ENCODE measurements at places on chromosomes 7 and 10.

DNA sequence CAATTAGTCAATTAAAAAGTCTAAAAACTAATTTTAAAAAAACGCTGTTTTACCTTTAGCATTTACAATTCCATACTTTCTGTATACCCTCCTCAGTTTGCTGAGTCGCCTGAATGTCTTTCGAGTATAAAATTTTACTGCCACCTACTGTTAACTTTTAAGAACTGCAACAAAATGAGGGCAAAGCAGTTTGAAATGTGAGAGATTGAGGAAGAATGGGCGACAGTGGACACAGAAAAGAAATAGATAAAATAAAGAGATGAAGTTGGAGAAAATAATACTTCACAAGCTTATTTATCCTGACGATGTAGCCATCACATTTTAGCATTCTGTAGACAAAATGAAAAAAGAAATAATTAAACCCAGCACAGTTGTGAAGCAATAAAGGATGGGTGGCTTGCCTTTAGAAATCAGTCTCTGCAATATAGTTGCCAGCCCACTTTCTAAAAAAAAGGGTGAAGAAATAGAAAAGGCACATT, 110.8 kb upstream of the PTN start:
- no peaks in the 10 kb centered on the region for H3K36me3 ChIP-seq
- no peak overlapping the region for H3K4me3 ChIP-seq
- H3K27me3 ChIP-seq, result no peaks in the 10 kb centered on the region
- peak; percentile 48 for DNase-seq
- no peaks in the 10 kb centered on the region for H3K4me1 ChIP-seq

DNA sequence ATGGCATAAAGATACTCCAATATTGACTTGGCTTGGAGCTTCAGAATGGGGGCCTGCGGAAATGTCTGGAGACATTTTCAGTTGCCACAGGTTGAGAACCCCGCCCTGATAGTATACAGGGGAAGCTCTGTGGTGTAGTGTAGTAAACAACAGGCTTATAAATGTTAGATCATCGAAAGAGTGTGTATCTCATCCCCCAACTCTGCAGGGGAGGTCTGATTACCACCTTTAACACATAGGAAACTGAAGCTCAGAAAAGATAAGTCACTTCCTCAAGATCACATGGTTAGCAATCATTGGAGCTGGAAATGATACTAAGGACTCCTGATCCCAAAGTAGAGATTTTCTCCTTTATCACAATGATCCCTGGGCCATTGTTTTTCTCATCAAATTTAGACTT, 144.5 kb upstream of the BMPER start:
- no peak overlapping the region for H3K27ac ChIP-seq
- H3K4me1 ChIP-seq, result no peaks in the 10 kb centered on the region
- H3K27me3 ChIP-seq, result no peaks in the 10 kb centered on the region
- no peaks in the 10 kb centered on the region for H3K36me3 ChIP-seq
- DNase-seq, result no peak

DNA sequence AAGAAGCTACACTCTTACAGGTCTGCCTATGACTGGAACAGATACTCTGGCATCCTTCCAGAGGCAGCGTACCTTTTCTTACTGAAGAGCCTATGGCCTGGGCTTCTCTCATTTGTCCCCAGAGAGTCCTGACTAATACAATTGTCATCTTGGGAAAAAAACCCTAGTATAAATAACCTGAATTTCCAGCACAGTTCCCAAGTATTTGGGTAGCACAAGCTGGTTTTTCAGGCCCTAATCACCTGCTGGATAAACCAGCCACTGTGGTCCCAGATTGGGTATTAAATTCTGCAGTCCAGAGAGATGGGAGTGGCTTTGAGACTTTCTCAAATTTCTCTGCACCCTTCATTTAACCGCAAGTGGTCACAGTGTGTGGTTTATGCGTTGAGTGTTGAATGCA, 186.8 kb upstream of the NEBL start:
- H3K27me3 ChIP-seq, result no peaks in the 10 kb centered on the region
- no peak overlapping the region for H3K27ac ChIP-seq
- H3K36me3 ChIP-seq, result no peaks in the 10 kb centered on the region
- H3K4me1 ChIP-seq, result peaks cover 3% of the 10 kb centered on the region
- H3K4me3 ChIP-seq, result no peak overlapping the region

DNA sequence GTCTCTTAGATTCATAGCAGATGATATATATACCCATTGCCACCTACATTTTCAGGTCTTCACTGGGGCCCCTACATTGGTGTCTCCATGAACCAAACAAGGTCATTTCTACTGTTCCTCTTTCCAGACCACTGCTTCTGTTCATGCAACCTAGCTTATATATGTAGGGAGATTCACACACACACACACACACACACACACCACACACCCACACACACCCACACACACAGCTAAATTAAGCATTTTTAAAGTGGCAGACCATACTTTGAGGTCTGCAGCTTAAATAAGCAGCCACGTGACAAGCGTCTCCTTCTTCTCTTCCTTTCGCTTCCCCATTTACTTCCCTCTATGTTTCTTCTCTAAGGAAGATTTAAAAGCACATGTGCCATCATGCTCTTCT, 70.0 kb upstream of the CC2D2B start:
- no peak overlapping the region for H3K4me3 ChIP-seq
- peaks cover 9% of the 10 kb centered on the region for H3K4me1 ChIP-seq
- DNase-seq, result no peak
- no peak overlapping the region for H3K27ac ChIP-seq
- H3K27me3 ChIP-seq, result peaks cover 39% of the 10 kb centered on the region

DNA sequence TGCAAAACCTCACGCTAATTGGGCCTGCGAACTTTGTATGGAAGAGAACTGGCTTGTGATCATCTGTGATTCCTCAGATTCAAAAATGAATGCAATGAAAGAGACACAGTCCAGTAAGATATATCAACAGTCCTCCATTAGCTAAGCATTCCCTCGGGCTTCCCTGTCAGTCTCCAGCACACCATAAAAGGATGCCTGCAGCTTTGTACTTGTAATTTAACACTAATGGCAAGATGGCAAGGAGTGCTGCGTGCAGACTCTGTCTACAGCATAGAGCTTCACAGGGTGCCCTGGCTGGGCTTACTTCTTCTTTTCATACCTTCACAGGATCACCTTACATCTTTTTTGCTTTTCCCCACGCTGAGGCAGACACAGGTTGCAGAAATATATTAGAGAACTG, 200.0 kb downstream of the GFRA1 start:
- H3K27ac ChIP-seq, result no peak overlapping the region
- H3K4me1 ChIP-seq, result peaks cover 8% of the 10 kb centered on the region
- no peaks in the 10 kb centered on the region for H3K27me3 ChIP-seq
- no peak overlapping the region for H3K4me3 ChIP-seq

- no peak for DNase-seq
- no peaks in the 10 kb centered on the region for H3K27me3 ChIP-seq
- H3K4me1 ChIP-seq, result no peaks in the 10 kb centered on the region
- no peaks in the 10 kb centered on the region for H3K36me3 ChIP-seq
Observed at GRCh38 chr10:5633166-5633749, 33.1 kb downstream of the ASB13 start.

DNA sequence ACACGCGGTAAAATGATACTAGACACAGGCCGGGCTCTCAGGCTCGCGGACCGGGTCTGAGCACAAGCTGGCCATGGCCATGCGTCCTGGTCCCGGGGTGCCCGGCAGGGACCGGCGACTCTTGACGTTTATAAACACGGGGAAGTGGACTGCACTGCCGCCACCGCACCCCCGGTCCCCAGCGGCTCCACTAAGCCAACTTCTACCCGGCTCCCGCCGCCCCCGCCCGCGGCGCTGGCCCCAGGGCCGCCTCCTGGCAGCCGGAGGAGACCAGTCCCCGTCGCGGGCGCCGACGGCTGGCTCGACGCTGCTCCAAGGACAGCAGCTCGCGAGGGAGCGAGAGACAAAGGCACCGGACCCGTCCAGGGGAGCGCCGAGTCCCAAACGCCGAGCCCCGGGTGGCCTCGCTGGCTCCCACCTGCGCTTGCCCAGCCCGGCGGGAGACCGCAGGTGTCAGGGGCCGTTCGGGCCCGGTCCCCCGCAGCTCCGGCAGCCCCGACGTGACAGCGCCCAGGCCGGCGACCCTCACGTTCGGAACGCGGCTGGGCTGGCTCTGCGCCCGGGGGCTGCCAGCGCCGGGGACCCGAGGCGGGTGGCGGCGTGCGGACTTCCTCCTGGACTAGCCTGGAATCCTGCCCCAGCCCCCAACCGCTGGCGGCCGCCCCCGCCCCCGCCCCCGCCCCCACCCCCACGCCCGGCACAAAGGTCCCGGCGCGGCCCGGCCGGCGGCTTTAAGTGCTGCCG, 517 bp downstream of the ITGB1 start:
- H3K36me3 ChIP-seq, result no peaks in the 10 kb centered on the region
- H3K27me3 ChIP-seq, result no peaks in the 10 kb centered on the region
- peak overlapping the region; percentile 83 for H3K27ac ChIP-seq
- H3K4me3 ChIP-seq, result peak overlapping the region; percentile 67
- DNase-seq, result peak; percentile 45

DNA sequence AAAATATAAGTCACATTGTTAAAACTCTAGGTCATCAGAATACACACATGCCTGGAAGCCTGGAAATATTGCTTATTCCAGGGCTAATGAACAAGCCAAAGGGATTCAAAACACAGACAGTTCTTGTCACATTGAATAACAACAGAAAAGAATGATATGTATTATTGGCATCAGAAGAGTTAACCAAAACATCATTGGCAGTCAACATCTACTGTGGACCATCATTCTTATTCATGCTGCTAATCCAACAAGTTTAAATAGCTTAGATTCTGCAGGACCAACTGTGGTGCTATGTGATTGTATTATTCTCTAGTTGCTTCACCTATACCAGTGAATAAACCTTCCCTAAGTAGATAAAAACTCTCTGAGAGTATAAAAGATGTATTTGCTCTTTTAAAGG, 198.3 kb downstream of the NEBL start:
- H3K27me3 ChIP-seq, result peaks cover 2% of the 10 kb centered on the region
- H3K27ac ChIP-seq, result no peak overlapping the region
- H3K4me1 ChIP-seq, result no peaks in the 10 kb centered on the region

DNA sequence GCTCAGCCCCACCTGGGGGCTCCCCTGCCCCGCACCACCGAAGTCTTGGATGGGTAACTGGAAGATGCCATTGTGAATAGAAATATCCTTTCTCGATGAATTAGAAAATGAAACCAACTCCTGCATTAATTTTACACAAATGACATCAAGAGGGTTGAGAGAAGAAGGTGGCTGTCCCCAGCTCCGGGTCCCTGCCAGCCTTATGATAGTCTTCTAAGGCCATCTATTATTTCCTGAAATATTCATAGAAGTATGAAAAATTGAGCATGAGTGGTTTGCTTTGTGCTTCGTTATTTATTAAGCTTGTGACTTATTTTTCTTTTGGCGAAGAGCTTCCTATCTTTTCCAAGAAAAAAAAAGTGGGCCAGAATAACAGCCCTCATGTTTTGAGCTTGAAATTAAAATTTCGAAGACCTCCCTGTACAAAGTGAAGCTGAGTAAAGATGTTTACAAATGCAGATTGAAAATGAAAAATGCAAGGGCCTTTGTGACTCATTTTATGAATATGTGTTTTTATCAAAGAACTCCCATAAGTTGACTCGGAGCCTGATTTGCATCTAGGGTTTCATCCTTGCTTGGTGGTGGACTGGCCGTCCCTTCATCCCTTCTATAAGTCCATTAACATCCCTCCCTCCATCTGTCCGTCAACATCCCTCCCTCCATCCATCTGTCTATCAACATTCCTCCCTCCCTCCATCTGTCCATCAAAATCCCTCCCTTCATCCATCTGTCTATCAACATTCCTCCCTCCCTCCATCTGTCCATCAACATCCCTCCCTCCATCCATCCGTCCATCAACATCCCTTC, 20.5 kb upstream of the CFAP46 start:
- H3K4me1 ChIP-seq, result peaks cover 8% of the 10 kb centered on the region
- no peak overlapping the region for H3K27ac ChIP-seq
- H3K36me3 ChIP-seq, result no peaks in the 10 kb centered on the region

- peaks cover 2% of the 10 kb centered on the region for H3K36me3 ChIP-seq
- H3K4me1 ChIP-seq, result peaks cover 2% of the 10 kb centered on the region
- no peak overlapping the region for H3K27ac ChIP-seq
- no peak overlapping the region for H3K4me3 ChIP-seq
- H3K27me3 ChIP-seq, result no peaks in the 10 kb centered on the region
Observed at GRCh38 chr7:39637400-39637799, 14.0 kb downstream of the RALA start.

DNA sequence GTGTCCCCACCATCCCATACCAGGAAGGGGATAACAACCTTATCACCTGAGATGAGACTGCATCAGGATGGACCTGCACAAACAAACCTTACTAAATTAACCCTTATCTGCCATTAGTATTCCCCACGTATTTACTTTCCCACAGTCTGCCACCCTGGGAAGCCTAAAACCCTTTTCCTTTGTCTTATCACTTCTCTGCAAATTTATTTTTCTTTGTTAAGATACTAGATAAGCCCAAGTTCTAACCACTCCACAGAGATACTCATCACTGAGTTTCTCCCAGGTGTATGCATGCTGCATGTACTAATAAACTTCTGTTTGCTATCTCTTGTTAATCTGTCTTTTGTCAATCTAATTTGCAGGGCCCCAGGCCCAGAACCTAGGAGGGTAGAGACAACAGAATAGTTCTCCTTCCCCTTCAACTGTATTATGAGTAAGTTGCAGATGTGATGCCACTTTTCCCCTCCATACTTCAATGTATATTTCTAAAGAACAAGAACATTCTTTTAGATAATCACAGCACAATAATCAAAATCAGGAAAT, 66.0 kb downstream of the ELMO1 start:
- H3K27me3 ChIP-seq, result no peaks in the 10 kb centered on the region
- H3K27ac ChIP-seq, result no peak overlapping the region
- DNase-seq, result no peak
- H3K4me3 ChIP-seq, result no peak overlapping the region
- no peaks in the 10 kb centered on the region for H3K4me1 ChIP-seq
- H3K36me3 ChIP-seq, result no peaks in the 10 kb centered on the region

GRCh38 chr7:120475994-120476393, 203.0 kb downstream of the KCND2 start:
- H3K36me3 ChIP-seq, result no peaks in the 10 kb centered on the region
- H3K27ac ChIP-seq, result no peak overlapping the region
- no peaks in the 10 kb centered on the region for H3K27me3 ChIP-seq
- H3K4me1 ChIP-seq, result no peaks in the 10 kb centered on the region
- no peak overlapping the region for H3K4me3 ChIP-seq

- no peak overlapping the region for H3K4me3 ChIP-seq
- no peak overlapping the region for H3K27ac ChIP-seq
Observed at GRCh38 chr10:51023636-51024035, 50.7 kb upstream of the PRKG1 start.
